ENCODE measurements at places on chromosomes 2 and 18.

DNA sequence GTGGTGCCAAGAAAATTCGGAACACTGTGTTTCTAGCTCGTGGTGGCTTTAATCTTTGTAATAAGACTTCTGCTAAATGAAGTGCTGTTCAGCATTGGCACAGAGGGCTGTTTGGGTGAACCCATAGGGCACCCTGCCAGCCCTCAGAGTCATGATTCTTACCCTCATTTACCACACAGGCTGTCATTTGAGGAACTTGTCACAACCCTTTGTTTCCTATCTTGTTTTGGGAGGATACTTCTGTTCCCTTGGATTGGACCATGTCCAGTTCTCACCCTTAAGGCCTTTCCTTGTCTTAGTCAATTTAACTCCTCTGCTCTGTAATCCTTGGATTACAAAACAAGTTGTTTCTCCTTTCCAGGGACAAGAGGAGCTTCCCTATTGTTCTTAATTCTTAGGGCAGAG lies 225.7 kb downstream of the MTX2 start:
- no peak for DNase-seq

DNA sequence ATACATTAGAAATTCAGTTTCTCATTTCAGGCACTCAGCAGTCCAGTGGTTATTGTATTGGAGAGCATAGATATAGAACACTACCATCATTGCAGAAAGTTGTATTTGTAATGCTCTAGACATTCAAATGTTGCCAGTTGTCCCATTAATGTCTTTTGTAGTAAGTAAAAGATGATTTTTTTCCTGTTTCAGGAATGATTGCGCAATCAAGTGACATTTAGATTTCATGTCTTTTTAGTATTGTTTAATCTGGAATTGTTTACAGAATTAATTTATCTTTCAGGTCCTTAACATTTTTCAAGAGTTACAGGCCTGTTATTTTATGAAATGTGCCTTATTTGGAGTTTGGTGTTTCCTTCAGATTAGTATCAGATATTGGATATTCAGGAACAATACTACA lies 134.7 kb downstream of the MSTN start:
- no peak for DNase-seq

DNA sequence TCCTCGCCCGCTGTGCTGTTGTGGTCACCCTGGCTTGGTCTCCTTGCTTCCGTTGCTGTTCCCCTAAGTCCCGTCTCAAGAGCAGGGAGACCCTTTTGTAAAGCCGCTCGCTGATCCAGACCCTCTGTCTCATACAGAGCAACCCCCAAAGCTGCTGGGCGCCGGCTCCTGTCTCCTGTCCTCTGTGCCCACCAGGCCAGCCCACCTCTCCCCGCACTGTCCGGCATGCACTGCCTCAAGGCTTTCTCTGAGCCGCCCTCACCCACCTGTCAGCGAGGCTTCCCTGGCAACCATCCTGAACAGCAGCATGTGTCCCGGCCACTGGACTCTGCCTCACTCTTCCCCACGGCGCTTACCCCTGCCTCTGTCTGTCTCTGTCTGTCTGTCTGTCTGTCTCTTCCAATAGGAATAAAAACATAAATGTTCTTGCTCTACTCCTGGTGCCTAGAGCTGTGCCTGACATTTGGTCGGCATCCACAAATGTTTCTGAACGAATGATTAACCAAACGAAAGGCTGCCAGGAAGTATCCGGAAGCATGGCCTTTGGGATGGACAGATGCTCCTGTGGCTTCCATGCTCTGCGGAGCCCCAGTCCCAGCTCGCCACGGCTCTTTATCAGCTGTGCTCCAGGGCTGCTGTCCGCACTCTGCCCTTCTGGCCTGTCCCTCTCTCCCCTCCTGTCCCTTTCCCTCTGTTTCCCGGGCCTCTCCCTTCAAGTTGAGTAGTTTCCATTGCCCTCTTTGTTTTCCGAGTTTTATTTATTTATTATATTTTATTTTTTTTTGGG lies 7.8 kb downstream of the COLEC11 start:
- no peak for DNase-seq

DNA sequence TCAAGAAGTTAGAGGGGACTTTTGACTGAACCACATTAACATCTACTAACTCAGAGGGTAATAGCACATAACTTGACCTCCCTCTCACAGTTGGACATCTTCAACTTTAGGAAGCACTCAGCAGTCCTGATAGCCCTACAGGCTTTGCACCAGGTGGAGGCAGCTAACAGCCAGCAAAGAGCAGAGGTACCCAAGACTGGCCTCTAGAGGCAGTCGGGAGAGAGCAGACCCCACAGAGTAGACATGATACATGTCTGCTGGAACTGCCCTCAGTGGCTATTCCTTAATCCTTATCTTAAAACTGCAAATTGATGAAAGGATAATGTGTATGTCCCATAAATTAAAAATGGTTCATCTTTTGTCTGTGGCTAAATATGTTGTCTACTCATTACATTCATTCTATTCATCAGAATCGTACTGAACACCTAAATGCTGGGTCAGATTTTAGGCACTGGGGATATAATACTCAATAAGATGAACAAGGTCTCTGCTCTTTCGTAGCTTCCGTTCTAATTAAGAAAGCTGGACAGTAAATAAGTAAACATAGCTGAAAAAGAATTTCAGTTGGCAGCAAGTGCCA lies 49.8 kb downstream of the CAB39 start:
- DNase-seq: peak; percentile 19

- DNase-seq: no peak
Measured at GRCh38 chr18:51941999-51942398, 398.0 kb upstream of the DCC start.

GRCh38 chr2:119301413-119301812 lies 65.2 kb downstream of the C2orf76 start:
- DNase-seq: no peak

GRCh38 chr2:67437114-67437513 lies 40.0 kb downstream of the ETAA1 start:
- no peak for DNase-seq
